ENCODE measurements at places on chromosomes 3 and 15.
A peak's percentile ranks its signal among the peaks of the same experiment; 100 is the strongest.

- DNase-seq: no peak
- H3K27me3 ChIP-seq: no peaks in the 10 kb centered on the region
- no peak overlapping the region for H3K27ac ChIP-seq
- H3K36me3 ChIP-seq: peaks cover 12% of the 10 kb centered on the region
- H3K4me1 ChIP-seq: peaks cover 8% of the 10 kb centered on the region
Observed at GRCh38 chr15:101266034-101266433, 11.3 kb downstream of the SELENOS start.

DNA sequence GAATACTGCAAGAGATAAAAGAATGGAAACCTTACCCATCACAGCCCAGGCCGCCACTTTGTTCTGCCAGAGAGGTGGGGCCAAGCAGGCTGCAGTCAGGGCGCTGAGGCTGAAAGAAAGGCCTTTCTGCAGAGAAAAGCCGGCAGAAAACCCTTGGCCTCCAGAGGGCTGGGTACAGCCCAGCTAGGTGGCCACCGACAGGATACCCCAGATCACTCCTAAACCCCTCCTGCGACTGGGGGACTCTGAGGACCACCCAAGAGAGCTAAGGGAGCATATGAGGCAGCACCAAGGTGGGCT is 69.3 kb downstream of the SMAD6 start:
- H3K4me3 ChIP-seq: no peak overlapping the region
- H3K27me3 ChIP-seq: no peaks in the 10 kb centered on the region
- no peak overlapping the region for H3K27ac ChIP-seq
- no peaks in the 10 kb centered on the region for H3K36me3 ChIP-seq

DNA sequence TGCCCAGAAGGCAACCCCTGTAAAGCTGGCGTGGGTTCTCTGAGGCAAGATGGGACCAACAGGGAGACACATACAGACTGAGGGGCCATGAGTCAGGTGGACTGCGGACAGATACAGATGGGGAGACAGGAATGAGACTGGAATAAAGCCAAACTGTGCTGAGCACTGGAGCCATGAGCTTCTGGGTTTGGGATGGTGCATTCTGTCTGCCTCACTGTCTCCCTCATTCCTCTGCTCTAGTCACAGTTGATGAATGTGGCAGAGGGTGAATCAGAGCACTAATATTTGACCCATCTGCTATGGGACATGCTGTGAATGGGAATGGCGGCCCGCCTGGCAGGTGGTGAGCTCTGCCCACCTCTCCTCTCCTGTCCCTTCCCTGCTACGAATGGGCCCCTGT is 262.9 kb downstream of the EPHB1 start:
- no peaks in the 10 kb centered on the region for H3K4me1 ChIP-seq
- no peak overlapping the region for H3K27ac ChIP-seq
- H3K36me3 ChIP-seq: no peaks in the 10 kb centered on the region
- H3K27me3 ChIP-seq: no peaks in the 10 kb centered on the region
- no peak for DNase-seq
- H3K4me3 ChIP-seq: no peak overlapping the region

DNA sequence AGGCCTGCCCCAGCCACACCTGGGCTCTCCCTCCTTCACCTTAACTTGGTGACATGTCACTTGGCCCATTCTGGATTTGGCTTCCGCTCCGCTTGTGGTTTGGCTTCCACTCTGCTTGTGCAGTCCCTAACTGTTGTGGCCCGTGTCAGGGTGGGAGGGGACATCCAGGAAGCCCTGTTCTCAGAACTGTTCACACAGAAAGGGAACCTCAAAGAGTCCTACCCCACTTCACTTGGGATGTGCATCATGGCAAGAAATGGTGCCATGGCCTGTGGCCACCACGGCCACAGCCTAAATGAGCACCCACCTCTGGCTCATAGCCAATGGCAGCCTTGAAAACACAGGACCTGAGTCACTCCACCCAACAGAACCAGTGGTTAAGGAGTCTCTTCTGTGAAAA is 63.4 kb downstream of the CYP19A1 start:
- no peaks in the 10 kb centered on the region for H3K27me3 ChIP-seq
- H3K36me3 ChIP-seq: no peaks in the 10 kb centered on the region
- no peak overlapping the region for H3K27ac ChIP-seq

GRCh38 chr3:37492977-37493471 is 318.6 kb upstream of the LRRFIP2 start:
- H3K4me1 ChIP-seq: peaks cover 39% of the 10 kb centered on the region
- no peak overlapping the region for H3K4me3 ChIP-seq
- H3K36me3 ChIP-seq: no peaks in the 10 kb centered on the region
- peak overlapping the region; percentile 52 for H3K27ac ChIP-seq

DNA sequence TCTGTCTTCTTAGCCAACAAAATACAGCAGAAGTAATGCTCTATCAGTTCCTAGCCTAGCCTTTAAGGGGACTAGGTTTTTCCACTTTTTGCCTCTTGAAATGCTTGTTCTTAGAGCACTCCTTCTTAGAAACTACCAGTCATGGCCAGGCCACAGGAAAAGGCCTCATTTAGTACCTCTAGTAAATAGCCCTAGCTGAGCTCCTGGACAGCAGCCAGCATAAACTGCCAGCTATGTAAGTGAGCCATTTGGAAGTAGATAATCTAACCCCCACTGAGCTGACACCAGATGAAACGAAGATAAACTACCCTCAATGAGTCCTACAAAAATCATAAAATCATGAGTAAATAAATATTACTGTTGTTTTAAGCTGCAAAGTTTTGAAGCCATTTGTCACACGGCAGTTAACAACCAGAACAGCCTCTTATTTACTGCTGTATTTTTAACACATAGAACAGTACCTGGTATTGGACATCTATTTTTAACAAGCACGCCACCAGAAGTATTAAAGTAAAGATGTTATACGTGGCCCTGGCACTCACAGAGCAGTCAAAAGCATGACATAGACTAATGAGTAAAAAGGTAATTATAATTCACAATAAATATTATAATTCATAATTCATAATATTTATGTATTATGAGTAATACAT is 12.0 kb downstream of the TBC1D5 start:
- no peak overlapping the region for H3K4me3 ChIP-seq
- H3K27me3 ChIP-seq: no peaks in the 10 kb centered on the region
- H3K36me3 ChIP-seq: no peaks in the 10 kb centered on the region
- no peak overlapping the region for H3K27ac ChIP-seq
- DNase-seq: peak; percentile 78

- H3K4me3 ChIP-seq: no peak overlapping the region
- no peak overlapping the region for H3K27ac ChIP-seq
- no peaks in the 10 kb centered on the region for H3K36me3 ChIP-seq
- DNase-seq: no peak
- H3K27me3 ChIP-seq: no peaks in the 10 kb centered on the region
Observed at GRCh38 chr3:31331278-31331677, 201.4 kb upstream of the STT3B start.

- no peaks in the 10 kb centered on the region for H3K4me1 ChIP-seq
- no peak overlapping the region for H3K4me3 ChIP-seq
- no peak for DNase-seq
- no peak overlapping the region for H3K27ac ChIP-seq
- H3K27me3 ChIP-seq: no peaks in the 10 kb centered on the region
- H3K36me3 ChIP-seq: no peaks in the 10 kb centered on the region
Observed at GRCh38 chr15:48298914-48299313, 32.3 kb upstream of the DUT start.

DNA sequence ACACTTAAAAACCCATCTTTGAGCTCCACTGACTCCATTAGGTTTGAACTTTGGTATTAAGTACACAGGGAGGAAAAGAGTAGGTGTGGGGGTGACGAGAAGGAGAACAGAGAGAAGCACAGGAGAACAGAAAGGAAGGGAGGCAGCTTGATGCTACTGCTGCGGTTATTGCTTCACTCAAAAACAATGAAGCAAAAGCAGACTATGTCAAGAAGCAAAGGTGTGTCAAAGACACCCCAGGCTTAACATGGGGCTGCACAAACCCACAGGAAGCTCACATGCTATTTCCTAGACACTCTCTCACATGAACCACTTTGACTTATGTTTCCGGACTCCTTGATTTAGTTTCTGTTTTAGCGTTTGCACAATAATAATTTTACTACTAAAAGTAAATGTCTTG is 961.0 kb upstream of the CFAP20DC start:
- H3K27me3 ChIP-seq: no peaks in the 10 kb centered on the region
- no peak overlapping the region for H3K27ac ChIP-seq
- H3K36me3 ChIP-seq: no peaks in the 10 kb centered on the region
- H3K4me1 ChIP-seq: no peaks in the 10 kb centered on the region
- peak; percentile 1 for DNase-seq
- H3K4me3 ChIP-seq: no peak overlapping the region

- no peak overlapping the region for H3K4me3 ChIP-seq
- no peaks in the 10 kb centered on the region for H3K27me3 ChIP-seq
- no peak for DNase-seq
- peaks cover 6% of the 10 kb centered on the region for H3K4me1 ChIP-seq
- H3K36me3 ChIP-seq: no peaks in the 10 kb centered on the region
Observed at GRCh38 chr3:53799338-53799865, 46.8 kb downstream of the CHDH start.

GRCh38 chr3:156983559-156983958 is 157.4 kb downstream of the LEKR1 start:
- no peaks in the 10 kb centered on the region for H3K27me3 ChIP-seq
- H3K4me3 ChIP-seq: no peak overlapping the region
- H3K36me3 ChIP-seq: no peaks in the 10 kb centered on the region
- no peak for DNase-seq

- H3K27me3 ChIP-seq: no peaks in the 10 kb centered on the region
- H3K4me1 ChIP-seq: peaks cover 65% of the 10 kb centered on the region
- H3K27ac ChIP-seq: peak overlapping the region; percentile 96
- peak; percentile 30 for DNase-seq
- H3K36me3 ChIP-seq: peaks cover 4% of the 10 kb centered on the region
Observed at GRCh38 chr15:85581495-85581894, 201.1 kb downstream of the AKAP13 start.

GRCh38 chr15:96564546-96564945 is 234.0 kb downstream of the NR2F2 start:
- H3K4me1 ChIP-seq: no peaks in the 10 kb centered on the region
- no peak for DNase-seq
- no peaks in the 10 kb centered on the region for H3K36me3 ChIP-seq
- H3K27ac ChIP-seq: no peak overlapping the region
- H3K27me3 ChIP-seq: no peaks in the 10 kb centered on the region
- no peak overlapping the region for H3K4me3 ChIP-seq

DNA sequence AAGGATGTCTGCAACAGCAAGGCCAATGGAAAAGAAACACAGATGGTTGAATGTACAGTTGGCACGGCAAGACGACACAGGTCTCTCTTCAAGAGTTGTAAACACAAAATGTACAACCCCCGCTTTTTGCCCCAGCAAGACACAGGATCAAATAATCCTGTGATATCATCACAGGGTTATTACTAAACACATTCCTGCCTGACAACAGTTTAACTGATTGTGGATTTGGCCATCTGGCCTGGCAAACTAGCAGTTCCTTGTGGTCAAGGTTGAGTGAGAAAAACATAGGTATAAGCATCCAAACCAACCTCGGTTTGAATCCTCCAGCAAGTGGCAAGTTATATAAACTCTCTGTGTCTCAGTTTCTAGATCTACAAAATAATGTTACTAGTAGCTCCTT is 23.4 kb downstream of the PARP16 start:
- H3K4me3 ChIP-seq: no peak overlapping the region
- no peaks in the 10 kb centered on the region for H3K27me3 ChIP-seq
- no peak overlapping the region for H3K27ac ChIP-seq
- peaks cover 23% of the 10 kb centered on the region for H3K36me3 ChIP-seq

- H3K36me3 ChIP-seq: no peaks in the 10 kb centered on the region
- no peak for DNase-seq
- H3K4me3 ChIP-seq: no peak overlapping the region
- no peak overlapping the region for H3K27ac ChIP-seq
- no peaks in the 10 kb centered on the region for H3K4me1 ChIP-seq
Observed at GRCh38 chr15:32853592-32853991, 135.8 kb downstream of the GREM1 start.
